ENCODE measurements at places on chromosomes 2 and 18. TPM values are rescaled to one million over a fixed set of nuclear protein-coding genes. Genes with fewer than 3 reads are reported as not detected.
A peak's percentile ranks its signal among the peaks of the same experiment; 100 is the strongest.

GRCh38 chr2:84894131-84894586, 11.3 kb upstream of the TMSB10 start:
- no peak for DNase-seq

- DNase-seq = peak; percentile 29
Measured at GRCh38 chr2:207869784-207870778, 100.4 kb upstream of the FZD5 start.

Gene WNT10A
- total RNA-seq = 1.1 TPM

Gene TUBA4B
- not detected for total RNA-seq

- DNase-seq = no peak
Measured at GRCh38 chr2:216540920-216541319, 42.3 kb downstream of the RPL37A start.

DNA sequence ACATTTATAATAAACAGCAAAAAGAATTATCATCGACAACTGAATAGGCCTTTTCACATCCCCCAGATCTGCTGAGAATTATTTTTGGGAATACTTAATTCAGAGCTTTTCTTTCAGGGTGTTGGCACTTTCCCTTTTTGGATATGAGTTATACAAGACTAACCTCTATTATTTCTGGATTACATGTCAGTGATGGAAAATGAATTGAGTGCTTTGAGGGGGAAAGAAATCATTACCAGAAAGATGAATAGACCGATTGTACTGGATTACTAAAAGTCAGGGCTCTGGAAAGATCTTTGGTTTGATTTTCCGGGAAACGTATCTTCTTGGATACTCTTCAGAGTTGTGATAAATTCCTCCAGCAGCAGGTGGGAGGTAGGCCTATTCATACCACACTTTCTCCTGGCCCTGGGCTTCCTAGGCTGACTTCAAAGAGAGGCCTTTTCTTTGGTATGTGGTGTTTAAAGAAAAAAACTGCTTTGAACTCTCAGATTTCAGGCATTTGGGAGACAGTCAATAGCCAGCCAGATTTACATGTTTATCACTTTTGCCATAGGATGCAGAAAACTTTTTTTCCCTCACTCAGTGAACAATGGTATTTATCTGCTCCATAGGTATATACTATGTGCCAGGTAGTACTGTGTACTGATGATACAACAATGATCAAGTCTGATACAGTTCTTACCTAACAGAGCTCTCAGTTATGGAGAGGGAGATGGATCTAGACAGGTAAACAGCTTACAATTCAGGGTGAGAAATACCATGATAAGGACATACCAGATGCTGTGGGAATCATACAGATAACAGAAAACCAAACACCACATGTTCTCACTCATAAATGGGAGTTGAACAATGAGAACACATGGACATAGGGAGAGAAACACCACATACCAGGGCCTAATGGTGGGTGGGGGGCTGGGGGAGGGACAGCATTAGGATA, 63.3 kb upstream of the ACTR3 start:
- DNase-seq = no peak

GRCh38 chr2:189221811-189222467, 42.4 kb upstream of the COL5A2 start:
- no peak for DNase-seq

Gene EML6
- total RNA-seq = 2.7 TPM

DNA sequence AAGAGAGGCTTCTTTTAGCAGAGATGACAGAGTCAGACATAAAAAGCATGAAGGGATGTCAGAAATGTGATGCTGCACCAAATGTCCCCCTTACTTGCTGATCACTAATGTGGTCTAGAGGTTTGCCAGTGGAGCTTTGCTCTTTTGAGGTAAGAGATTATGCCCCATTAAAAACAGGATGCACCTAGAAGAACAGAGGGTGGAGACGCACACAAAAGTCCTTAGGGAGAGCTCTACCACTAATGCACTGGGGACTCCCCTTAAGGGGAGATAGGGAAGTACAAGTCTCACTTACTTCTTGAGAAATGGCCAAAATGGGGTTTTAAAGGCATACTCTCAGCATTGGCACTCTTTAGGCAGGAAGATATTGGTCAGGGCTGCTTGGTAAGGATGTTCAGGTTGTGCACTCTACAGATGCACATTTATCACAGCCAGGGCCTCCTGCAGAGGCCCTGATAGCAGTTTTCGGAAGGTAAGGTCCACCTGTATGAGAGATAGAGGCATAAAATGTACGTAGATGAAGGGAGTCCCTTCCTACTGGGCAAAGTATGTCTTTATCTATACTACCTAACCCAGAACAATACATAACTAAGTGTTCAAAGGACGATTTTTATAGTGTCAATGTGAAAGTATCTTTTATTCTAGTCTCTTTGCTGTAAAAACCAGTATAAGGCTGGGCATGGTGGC, 17.0 kb upstream of the SCYGR1 start:
- DNase-seq = no peak

- DNase-seq = peak; percentile 47
Measured at GRCh38 chr18:63890950-63891304, 3.4 kb downstream of the SERPINB2 start.

DNA sequence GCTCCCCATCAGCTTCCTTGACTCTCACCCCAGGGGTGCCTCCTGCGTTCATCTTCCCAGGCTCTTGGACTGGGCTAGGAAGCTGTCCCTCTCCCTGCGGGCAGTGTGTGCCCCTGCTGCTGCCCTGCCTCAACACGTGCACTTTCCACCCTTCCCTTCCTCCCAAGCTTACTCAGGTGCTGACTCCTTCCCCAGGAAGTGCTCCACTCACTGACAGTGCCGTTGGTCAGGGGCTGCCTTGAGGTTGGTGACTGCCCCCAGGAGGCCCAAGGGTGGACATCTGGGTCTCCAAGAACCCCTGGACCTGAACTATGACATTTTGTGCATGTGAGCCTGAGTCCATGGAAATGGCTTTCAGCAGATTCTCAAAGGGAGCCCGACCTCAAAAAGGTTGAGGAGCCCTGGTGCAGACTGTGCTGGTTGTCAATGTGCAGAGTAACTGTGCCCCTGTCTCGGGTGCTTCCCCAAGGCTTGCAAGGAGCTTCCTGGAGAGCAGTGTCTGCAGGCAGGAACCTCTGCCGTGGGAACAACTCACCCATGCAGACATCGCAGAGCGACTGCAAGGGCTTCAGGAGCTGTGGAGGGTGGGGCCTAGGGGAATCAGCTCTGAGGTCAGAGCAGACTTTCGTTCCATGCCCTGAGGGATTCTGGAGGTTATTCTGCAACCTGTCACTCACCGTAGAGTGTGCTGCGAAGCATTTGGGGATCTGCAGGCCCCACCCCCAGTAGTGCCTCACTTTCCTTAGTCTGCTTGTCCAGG, 116.5 kb upstream of the MCFD2 start:
- DNase-seq = no peak

DNA sequence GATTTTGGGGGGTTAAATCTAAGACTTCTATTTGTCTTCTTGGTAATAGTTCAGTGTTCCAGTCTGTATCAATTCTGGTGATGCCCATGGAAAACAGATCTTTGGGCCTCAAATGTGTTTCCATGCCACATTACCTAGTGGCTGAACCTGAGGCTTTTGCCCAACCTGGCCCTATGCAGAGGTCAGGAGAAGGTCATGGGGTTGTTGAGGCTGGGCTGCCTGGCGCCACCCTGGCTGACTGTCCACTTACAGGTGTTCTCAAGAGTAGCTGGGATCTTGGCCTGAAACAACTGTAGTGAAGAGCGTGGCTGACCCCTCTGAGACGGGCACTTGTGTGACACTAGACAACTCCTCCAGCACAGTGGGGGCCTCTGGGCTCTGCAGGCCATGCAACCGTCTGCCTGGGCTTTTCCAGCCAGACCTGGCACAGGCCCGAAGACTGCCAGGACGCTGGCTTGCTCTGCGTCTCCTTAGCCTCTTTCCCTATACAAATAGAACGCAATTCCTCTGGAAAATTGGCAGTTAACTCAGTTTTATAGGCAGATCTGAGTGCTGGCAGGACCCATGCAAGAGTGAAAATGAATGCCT, 127.8 kb downstream of the TRIM43 start:
- no peak for DNase-seq

GRCh38 chr2:127052057-127052770, 54.7 kb downstream of the BIN1 start:
- no peak for DNase-seq

DNA sequence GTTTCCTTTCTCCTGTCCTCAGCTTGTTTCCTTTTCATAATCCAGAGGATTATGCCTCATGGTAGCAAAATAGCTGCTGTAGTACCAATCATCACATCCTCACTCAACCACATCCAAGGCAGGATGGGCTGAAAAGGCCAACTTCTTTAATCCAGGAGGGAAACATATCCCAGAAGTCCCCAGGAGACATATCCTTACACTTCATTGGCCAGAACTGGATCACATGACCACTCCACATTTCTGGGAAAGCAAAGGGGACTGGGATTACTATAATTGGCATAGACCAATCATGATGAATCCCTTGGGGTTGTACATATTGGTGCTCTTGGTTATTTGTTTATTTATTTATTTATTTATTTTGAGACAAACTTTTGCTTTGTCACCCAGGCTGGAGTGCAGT, 54.0 kb upstream of the LYPD6B start:
- no peak for DNase-seq

- DNase-seq = no peak
Measured at GRCh38 chr18:44464398-44465180, 216.1 kb upstream of the SETBP1 start.

GRCh38 chr2:72780477-72780876, 45.4 kb downstream of the EXOC6B start:
- peak; percentile 27 for DNase-seq

Gene EHD3
- 18.9 TPM for total RNA-seq

Gene TMEFF2
- total RNA-seq = not detected

GRCh38 chr2:121925466-121925865, 170.0 kb downstream of the TSN start:
- no peak for DNase-seq

DNA sequence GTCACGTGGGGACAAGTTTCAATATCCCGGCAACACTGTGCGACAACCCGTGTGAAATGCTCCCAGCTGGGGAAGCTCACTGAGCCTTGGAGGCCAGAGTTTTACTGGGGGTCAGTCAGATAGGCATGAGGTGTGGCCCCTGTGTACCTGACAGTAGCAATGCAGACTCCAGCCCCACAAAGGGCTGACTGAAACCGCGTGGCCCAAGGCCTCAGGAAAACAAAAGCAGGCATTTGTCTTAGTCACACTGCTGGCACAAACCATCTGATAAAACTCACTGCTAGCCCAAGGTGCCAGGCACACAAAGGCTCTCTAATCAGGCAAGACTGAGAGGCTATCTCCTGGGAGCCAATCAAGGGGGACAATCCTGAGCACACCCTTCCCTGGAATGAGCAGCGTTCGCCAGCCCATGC, 786.6 kb upstream of the RAB6C start:
- no peak for DNase-seq

DNA sequence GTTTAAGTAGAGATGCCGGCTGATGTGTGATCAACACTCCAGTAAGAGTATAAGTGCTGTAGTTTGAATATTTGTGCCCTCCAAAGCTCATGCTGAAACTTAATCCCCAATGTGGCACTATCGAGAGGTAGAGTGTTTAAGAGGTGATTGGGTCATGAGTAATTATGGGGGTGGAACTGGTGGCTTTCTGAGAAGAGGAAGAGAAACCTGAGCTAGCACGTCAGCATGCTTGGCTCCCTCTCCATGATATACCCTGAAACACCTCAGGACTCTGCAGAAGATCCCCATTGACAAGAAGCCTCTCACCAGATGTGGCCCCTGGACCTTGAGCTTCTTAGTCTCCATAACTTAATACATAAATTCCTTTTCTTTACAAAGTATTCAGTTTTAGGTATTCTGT, 584.8 kb downstream of the TSN start:
- DNase-seq = no peak

- no peak for DNase-seq
Measured at GRCh38 chr2:27902098-27902497, 11.6 kb downstream of the BABAM2 start.

GRCh38 chr2:178069551-178069950, 3.0 kb downstream of the PDE11A start:
- no peak for DNase-seq

Gene STARD7
- total RNA-seq = 86.7 TPM

- no peak for DNase-seq
Measured at GRCh38 chr2:183840061-183840584, 715.9 kb downstream of the NUP35 start.

Gene GAD1
- 3.2 TPM for total RNA-seq

Gene DTNB
- 12.9 TPM for total RNA-seq

DNA sequence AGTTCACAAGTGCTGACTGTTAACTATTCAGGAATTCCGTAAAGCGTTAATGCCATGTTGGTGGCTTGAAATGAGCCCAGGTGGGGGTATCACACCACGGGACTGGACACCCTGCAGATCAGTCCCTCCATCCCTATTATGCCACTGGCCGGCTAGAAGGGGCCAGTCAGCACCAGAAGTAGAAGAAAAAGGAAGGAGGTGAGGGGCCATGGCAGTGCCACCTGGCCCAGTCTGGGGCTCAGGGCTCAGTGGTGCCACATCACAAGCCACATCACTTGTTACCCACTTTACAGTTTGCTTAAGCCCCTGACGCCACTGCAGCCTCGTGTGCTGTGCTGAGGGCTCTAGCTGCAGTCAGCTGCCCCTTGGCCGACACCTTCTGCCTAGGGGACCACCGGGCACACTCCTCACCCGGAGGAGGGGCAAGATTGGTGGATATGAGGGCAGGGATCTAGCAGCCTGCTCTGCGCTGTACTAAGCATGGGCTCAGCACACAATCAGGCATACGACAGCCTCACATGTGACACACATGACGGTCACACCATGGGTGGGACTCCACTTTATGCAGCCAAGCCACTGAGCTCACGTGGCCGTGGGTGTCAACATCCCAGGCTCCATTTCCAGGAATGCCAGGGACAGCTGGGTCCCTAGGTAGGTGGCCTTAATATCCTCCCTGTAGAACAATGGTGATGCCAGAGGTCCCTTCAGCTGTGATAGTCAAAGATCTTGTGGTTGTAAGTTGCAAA, 3.6 kb downstream of the LIMS2 start:
- no peak for DNase-seq

DNA sequence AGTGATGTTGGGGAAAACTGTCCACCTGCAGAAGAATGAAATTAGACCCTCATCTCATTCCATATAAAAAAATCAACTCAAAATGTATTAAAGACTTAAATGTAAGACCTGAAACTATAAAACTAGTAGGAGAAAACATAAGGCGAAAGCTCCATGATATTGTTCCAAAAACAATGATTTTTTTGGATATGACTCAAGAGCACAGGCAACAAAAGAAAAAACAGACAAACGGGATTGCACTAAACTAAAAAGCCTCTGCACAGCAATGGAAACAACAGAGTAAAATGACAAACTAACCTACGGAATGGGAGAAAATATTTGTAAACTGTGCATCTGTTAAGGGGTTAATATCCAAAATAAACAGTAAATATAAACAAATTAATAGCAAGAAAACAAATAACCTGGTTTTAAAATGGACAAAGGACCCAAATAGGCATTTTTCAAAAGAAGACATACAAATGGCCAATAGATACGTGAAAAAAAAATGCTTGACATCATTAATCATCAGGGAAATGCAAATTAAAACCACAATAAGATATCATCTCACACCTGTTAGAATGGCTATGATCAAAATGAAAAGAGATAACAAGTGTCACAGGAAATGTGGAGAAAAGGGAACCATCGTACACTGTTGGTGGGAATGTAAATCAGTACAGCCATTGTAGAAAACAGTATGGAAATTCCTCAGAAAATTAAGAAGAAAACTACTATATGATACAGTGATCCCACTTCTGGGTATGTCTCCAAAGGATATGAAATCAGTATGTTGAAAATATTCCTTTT, 26.6 kb downstream of the LRRFIP1 start:
- DNase-seq = no peak

Data from hematopoietic multipotent progenitor cell (in vitro differentiated cells).